Kidney epithelial cell (primary cell): ENCODE measurements at places on chromosomes 3 and 15. TPM values are rescaled to one million over a fixed set of nuclear protein-coding genes. Genes with fewer than 3 reads are reported as not detected.
A peak's percentile ranks its signal among the peaks of the same experiment; 100 is the strongest.

GRCh38 chr3:194148383-194148782 is 12.4 kb downstream of the HES1 start:
- DNase-seq: no peak

- no peak for DNase-seq
Measured at GRCh38 chr15:52797625-52798501, 7.7 kb upstream of the ONECUT1 start.

- no peak for DNase-seq
Measured at GRCh38 chr15:71332431-71333004, 217.2 kb downstream of the THSD4 start.

- no peak for DNase-seq
Measured at GRCh38 chr15:52532427-52532826, 3.7 kb upstream of the MYO5A start.

The GOLGA6D gene
- total RNA-seq: not detected in 2 replicates

The SAXO2 gene
- total RNA-seq: 0.79 and 0.96 TPM in 2 replicates

DNA sequence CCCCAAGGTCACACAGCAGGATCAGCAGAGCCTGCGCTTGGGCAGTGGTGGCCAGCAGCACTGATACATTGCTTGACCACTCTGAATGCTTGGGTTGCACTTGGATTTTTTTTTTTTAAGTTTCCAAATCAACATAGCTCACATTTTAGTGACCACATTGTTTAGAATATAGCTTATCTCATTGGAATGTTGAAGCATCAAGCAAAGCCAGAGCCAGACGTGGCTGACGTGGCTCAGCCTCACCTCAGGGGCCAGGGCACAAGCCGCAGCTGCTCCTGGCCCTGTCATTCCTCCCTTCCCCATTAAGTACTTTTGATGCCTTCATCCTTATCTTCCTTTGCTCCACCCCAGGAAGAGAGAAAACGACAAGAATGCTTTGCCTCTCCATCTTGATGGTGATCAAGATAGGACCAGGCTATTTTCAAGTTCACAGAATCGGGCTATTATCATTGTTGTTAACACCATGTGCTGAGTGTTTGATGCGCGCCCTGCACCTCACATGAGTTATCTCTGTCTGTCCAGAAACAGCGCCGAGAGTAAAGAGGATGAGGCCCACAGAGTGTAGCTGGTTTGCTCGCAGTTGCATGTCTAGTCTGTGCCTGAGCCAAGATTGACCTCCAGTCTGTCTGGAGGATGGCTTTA is 75.8 kb downstream of the AAGAB start:
- peak; percentile 91 for DNase-seq

DNA sequence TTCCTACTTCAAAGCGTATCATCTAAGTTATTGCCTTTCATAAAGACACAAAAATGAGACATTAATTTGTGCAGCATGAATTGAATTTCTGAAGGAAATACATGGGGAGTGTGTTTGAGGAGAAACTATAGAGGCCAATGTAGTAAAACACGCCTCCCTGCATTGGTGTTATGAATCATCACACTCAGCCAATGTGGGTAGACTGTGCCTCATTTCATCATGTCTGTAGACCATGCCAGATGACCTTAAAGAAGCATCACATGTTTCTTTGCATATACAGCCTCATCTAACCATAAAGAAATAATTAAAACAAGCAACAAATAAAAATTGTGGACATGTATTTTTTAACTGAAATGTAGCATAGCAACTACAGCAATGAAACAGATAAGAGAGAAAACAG is 486.0 kb upstream of the ADAMTS9 start:
- DNase-seq: no peak

GRCh38 chr15:73345658-73346057 is 23.1 kb downstream of the HCN4 start:
- no peak for DNase-seq

DNA sequence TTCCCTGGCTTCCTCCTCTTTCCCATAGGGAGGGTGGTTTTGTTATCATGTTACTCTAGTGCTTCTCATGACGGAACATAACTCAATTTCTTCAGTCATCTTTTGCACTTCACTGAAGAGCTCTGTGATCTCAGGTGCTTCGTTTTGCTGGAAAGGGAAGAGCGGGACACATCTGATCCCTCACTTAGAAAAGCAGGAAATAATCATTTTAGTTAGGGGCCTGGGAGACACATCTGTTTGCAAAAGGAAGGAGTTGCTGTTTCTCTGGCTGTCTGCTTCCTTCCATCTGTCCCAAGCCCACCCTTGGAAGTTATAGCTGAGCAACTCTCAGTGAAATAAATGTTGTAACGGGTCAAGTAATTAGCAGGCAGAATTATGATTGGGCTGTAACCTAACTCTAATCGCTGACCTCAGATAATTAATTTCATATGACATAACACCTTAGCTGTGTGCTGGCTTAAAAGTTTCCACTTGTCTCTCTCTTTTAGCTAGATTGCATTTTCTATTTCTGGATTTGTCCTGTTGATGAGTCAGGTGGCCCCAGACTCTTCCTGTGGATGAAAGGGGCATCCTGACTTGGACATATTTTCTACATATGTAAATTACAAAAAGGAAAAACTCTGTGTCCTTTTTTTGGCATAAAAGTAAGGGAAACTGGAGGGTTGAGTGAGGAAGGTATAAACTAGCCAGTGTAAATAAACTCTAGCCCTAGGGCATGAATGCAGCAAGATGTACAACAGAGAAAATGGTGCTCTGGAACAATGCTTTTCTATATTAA is 11.0 kb upstream of the FILIP1L start:
- DNase-seq: no peak

The LCTL gene
- 0.68 TPM in 1 of 2 replicates, not detected in the other for total RNA-seq

DNA sequence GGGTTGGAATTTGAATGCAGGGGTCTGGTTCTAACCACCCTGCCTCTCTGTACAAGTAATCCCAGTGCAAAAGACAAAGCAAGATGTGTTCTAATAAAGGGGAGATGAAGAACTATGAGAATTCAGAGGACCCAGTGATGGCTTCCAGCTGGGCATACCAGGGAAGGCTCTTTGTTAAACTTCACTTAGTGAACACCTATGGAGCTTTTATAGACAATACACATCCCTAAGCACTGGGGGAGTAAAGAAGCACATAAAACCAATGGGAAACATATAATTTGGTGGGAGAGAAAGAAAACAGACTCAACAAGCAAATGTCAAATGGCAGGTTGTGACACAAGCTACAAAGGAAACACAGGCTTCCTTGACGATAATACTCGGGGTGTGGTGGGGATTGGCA is 47.9 kb upstream of the RNU6-1 start:
- no peak for DNase-seq
